ENCODE measurements at places on chromosomes 5 and 9. TPM values are rescaled to one million over a fixed set of nuclear protein-coding genes. Genes with fewer than 3 reads are reported as not detected.

Gene CNTFR
- total RNA-seq: not detected

Gene BRINP1
- not detected for total RNA-seq

Gene SLC6A7
- total RNA-seq: not detected

DNA sequence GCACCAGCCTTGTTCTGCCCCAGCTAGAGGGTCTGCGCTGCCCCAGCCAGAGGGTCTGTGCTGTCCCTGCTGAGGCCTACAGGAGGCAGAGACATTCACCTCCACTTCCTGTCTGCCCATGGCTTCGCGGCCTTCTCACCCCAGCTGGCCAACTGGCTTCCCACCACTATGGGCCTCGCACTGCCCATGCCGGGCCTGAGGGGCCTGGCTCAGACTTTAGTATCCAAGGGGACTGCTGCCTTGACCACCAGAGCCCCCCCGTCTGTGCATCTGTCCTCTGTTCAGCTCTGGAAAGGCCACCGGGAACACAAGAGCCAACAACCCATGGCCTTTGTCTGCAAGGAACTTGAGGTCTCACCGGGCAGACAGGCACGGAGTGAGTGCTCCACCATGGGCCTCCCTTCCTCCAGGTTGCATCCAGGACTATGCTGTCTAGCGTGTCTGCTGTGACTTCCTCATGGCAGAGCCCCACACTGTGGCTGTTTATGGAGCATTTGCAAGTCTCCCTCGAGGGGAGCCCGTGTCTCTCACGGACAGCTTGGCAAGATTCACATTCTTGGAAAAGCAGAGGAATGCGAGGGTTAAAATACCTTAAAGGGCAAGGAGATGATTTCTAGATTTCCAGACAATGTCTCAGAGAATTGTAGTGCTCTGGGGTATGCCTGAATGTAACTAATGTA lies 1.7 kb downstream of the DCANP1 start:
- H3K27me3 ChIP-seq: peaks cover 2% of the 10 kb centered on the region
- H3K36me3 ChIP-seq: no peaks in the 10 kb centered on the region
- no peaks in the 10 kb centered on the region for H3K4me1 ChIP-seq
- DNase-seq: no peak
- H3K27ac ChIP-seq: no peak overlapping the region

DNA sequence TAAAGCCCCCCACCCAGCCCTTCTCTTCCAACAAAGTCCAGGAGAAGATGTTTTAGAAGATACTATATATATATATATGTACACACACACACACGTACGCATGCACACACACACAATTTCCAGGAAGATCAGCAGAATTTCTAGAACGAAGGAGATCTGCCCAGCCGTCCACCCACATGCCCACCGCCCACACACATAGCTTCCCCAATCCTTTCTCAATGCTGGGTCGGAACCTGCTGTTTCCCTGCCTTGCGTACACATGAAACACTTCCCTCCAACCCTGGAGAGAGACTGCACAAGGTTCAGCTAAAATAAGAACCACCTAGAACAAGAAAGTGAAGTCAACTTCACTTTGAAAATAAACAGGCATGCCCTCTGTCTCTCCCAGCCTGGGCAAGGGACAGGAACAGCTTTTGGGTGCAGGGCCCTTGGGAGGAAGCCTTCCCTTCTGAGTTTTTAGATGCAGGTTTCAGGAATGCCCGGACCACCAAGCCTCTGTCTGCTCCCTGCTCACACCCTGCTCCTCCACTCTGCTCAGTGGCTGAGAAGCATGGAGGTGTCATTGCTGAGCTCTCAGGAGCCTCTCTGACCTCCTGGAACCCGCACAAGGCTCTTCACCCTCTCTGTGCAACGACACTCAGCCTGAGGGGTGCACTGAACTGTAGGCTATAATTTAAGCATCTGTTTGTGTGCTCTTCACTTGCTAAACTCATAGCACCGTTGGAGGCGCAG lies 149.4 kb downstream of the C5orf15 start:
- no peak for DNase-seq
- peaks cover 12% of the 10 kb centered on the region for H3K4me1 ChIP-seq
- H3K4me3 ChIP-seq: no peak overlapping the region

Measured in activated T-helper 1 cell treated with anti-CD3 and anti-CD28 coated beads, Interleukin-12 subunit alpha, Interleukin-12 subunit beta, Interleukin-2, Interleukin-4 antibody, amounts not matched to agents 30 ng/mL and 10 ng/mL and 1 ng/mL, durations not matched to agents 14 hours and 24 hours and 36 hours (primary cell).